Activated CD4-positive, alpha-beta T cell treated with anti-CD3 and anti-CD28 coated beads for 24 hours (primary cell): ENCODE measurements at places on chromosomes 7 and 10.

GRCh38 chr7:76300166-76300731 lies 2.2 kb upstream of the HSPB1 start:
- no peak for DNase-seq

DNA sequence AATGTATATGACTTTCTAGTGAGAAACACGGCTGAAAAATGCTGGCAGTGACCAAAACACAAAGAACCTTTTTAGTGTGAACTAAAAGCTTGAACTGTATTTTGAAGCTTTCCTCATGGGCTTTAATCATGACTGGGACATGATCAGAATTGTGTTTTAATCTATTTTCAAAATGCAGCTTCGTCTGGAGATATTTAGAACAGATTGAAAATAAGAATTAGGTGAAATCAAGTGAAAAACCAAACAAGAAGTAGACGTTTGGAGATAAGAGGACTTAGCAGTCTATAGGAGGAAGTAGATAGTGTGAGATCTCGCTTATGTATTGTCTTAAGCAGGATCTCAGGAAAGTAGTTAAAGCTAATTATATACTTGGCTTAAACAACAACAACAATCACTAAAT lies 865.4 kb upstream of the MBL2 start:
- DNase-seq = no peak

- DNase-seq = no peak
Observed at GRCh38 chr7:100372256-100372655, 1.0 kb upstream of the PILRA start.

DNA sequence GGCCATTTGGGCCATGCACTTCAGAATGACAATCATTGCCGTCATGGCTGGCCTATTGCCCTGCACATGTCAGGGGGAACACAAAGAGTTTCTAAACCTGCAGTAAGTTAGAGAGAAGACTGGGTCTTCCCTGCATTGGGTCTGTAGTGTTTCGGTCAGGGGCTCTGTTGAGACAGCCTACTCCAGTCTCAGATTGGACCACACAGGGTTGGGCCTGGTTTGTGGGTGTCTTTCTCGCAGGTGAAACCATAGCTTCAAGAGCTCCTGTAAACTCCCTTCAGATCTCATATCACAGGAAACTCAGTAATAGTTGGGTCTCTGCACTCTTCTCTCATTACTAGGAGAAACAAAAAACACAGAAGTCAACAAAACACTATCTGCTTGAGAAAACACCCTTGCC lies 7.3 kb upstream of the TARP start:
- no peak for DNase-seq
